ENCODE measurements at places on chromosomes 5 and 9.
A peak's percentile ranks its signal among the peaks of the same experiment; 100 is the strongest.

- no peak for DNase-seq
Measured at GRCh38 chr9:21251190-21251589, 11.4 kb upstream of the IFNA14 start.

DNA sequence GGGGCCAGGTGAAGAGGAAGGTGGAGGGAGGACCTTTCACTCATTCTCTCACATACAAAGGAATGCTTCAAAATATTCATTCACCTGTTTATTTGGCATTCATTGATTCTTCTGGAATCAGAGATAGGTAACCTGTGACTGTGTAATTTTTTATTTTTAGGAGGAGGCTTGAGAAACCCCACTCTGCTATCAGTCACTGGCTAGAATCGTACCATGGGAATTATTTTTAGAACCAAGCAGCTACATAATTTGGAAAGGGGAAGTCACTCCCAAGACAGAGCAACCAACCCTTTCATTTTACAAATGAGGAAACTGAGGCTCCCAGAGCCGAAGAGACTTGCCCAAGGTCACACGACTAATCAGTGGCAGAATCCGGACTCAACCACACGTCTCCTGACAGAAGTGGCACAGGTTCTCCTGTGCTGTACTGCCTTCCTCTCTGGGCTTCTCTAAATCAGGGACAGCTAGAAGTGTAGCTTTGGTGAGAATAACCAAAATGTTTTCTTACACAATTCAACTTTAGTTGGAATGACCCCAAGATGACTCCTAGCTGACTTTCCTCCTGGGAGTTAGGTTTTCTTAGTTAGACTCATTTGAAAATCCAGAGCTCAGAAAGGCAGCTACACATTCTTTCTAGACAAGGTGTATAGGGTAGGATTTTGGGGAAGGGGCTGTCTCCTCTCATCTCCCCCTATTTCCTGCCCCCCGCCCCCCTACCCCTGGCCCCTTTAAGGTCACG, 264.3 kb upstream of the PANK3 start:
- no peak for DNase-seq

GRCh38 chr5:69509212-69509611, 16.6 kb downstream of the OCLN start:
- DNase-seq = peak; percentile 26

GRCh38 chr5:98977723-98978122, 48.9 kb upstream of the CHD1 start:
- no peak for DNase-seq

DNA sequence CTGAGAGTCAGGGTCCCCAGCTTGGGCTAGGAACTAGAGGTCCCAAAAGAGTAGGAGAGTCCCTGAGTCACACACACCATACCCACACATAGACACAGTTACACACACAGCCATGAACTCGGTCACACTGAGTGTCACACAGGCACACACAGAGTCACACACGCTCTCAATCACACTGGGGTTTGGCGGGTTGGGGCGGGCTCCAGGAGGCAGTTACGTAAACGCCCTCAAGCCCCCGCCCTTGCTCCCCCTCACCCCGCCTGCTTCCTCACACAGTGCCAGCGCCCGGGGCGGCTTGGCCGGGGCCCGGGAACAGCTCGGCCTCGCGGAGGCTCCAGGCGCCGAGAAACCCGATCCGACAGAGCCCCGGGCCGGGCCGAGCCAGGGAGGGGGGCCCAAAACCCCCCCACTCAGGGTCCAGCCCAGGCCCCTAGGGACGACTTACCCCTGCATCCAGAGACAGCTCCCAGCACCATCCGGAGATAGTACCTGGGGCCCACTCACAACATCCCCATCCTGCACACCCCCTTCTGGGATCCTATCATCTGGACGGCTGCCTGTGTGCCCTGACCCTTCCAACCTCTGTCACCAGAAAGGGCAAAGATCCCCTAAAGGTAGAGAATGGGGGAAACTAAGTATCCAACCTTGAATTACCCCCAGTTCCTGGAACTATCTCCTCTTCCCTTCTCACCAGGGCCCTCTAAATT, 3.5 kb upstream of the CNTFR start:
- DNase-seq = no peak

DNA sequence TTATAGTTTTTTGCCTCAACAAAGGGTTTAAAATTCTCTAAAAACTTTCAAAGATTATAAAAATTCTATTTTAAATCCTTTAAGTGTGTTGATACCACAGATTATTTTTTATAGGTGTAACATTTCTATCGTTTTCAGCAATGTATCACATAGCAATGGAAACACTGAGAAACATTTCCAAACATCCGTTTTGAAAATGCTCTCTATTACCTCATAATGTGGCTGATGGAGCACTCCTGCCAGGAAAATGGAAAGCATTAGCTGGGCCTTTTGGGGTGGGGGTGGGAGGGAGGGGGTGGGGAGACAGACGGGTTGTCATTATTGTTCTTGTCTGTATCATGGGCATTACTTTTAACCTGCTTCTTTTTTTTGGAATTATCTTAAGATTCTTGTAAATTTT, 516.5 kb downstream of the ACTL7B start:
- no peak for DNase-seq

DNA sequence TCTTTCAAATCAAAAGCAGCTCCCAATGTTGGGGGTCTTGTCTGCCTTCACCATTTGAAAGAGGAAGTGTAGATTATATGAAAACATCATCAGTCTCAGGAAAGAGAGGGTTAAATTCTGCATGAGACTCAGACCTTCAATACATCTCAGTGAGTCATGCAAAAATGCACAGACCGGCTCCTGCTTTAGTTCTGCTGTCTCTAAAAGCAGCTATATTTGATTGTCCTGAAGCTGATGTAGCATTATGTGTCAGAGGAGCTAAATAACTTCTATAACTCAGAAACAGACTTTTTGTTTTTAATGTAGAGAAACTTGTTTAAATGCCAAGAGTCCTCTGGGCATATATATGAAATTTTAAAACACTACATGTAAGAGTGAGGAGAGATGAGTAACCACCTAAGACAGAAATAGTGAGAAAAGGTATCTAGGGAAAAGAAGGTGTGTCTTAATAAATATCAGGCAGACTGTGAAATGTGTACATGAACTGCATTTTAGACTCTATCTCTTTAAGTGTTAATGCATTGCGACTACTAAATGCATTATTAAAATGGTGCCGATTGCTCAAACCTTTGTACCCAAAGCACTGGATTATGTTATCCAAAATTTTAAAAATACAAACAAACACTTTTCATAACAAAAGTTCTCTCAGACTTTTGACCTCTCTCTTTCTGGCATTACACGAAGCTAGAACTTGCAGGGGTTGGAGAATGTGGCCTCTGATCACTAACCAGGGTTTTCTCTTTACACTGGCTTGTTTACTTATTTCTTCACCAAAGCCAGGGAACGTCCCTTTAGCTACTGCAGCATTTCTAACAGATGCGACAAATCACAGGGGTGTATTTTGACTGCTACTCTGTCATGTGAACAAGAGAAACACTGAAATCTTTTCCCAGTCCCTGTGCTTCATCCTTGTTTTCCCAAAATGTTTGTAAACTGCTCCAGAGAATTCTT, 302.3 kb downstream of the ARL15 start:
- DNase-seq = no peak

DNA sequence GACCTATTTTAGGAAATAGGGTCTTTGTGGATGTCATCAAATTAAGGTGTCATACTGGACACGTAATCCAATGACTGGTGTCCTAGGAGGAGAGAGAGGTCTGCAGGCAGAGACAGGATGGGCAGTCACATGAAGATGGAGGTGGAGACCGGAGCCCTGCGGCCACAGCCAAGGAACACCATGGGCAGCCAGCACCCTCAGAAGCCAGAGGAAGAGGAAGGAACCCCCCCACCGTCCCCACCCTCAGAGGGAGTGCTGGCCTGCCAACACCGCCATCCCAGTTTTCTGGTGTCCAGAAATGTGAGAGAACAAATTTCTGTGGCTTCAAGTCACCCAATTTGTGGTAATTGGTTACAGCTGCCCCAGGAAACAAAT, 88.3 kb downstream of the NSUN2 start:
- no peak for DNase-seq

- no peak for DNase-seq
Measured at GRCh38 chr5:102138243-102138653, 157.8 kb downstream of the SLCO4C1 start.

- DNase-seq = no peak
Measured at GRCh38 chr5:149129181-149129580, 12.1 kb upstream of the ABLIM3 start.

- DNase-seq = no peak
Measured at GRCh38 chr5:171478946-171479775, 59.7 kb downstream of the FGF18 start.

DNA sequence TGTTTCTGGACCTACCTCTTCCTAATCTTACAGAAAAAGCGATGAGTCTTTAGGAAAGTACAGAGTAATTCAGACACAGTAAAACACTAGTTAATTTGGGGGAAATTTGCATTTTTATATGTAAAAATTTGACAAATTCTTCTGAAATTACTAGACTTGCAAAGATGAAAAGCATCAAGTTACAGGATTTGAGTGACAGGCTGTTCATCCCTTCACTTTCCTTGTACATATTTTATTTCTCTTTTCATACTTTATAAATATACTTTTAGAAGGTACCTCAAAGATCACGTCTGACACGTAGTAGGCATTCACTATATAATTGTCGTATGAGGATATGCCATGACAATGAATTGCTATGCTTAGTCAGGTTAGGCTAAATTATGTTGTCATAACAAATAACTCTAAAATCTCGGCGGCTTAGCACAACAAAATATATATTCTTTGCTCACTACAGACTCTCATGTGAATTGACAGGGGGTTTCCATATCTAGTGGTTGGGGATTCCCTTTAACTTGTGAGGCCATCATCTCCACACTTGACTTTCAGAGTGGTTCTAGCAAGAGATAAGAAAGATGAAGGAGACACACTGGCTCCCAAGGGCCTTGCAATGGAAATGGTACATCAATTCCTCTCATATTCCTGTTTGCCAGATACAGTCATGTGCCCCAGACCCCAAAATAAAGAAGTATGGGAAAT, 154.1 kb upstream of the TUT7 start:
- no peak for DNase-seq

DNA sequence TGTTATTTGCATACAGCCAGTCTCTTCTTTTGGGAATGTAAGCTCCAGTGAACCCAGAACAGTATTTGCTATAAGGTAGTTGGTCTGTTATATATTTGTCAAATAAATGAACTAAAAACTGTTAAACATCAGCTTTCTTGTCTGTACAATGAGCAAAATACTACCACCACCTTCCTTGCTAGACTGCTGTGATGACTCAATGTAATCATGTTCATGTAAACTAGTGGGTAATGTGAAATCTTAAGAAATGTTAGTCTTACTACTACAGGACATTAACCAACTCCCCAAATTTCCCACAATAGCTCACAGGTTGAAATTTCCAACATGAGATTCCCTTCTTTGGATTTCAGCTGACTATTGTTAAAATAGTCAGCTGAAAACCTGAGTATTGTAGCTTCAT, 176.1 kb downstream of the TRPM3 start:
- no peak for DNase-seq

DNA sequence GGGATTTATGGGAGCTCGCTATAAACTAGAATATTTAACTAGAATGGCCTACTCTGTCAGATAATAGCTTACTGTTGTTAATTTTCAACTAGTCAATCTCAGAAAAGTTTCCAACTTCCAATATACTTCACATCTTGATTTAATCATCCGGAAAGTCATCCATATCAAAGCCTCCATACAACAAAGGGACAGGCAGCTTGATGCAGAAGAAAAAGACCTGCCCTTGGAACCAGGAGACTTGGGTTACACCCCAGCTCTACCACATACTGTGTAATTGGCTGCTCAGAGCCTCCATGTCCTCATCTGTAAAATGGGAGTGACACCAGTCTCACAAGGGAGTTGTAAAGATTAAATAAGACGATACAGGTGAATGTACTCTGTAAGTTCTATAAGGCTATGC, 1.9 kb downstream of the PTPN3 start:
- no peak for DNase-seq

GRCh38 chr5:93831449-93831848, 90.0 kb upstream of the POU5F2 start:
- DNase-seq = no peak
